ENCODE measurements at places on chromosomes 2 and 18.
A peak's percentile ranks its signal among the peaks of the same experiment; 100 is the strongest.

- no peak for DNase-seq
Observed at GRCh38 chr2:143375384-143375880, 246.2 kb downstream of the ARHGAP15 start.

DNA sequence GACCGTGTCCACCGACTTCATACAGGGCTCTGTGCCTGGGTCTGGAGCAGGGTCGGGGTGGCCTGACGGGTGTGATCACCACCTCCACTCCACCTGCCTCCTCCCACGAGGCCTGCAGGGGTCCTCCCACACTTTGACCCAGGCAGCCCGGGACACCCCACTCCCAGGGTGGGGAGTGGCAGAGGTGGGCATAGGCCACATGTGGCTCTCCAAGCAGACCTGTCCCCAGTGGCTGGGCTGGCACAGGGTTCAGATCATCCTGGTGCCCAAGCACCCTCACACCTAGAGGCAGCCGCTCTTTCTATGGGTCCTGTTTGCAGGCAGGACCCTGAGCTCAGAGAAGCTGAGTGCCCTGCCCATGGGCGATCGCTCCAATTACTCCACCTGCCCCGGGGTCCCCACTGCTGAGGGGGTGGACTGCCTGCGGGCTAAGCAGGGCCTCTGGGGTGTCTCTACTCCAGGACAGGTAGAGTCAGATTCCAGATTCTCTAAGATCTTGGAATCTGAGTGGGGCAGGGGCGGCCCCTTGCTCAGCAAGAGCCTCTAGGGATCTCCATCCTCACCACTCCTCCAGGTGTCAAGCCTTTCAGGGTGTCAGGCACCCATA is 1.4 kb downstream of the NEURL3 start:
- DNase-seq = no peak

DNA sequence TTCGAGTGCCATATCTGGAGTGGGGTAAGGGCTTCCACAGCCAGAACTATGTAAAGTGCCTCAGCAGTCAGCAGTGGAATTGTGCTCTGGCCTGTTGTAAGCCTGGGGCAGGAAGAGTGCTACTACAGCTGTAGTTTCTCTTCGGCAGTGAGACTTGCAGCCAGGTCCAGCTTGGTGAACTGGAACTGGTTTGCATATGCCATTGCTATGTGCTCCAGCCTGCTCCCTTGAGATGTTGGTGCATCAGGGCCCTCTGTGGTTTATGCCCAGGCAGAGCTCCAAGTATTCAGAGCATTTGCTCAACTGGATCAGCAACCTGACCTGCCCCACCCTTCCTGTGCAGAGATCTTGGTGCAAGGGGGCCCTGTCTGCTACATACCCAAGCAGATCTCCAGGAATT is 47.8 kb downstream of the ZNF804A start:
- DNase-seq = no peak

DNA sequence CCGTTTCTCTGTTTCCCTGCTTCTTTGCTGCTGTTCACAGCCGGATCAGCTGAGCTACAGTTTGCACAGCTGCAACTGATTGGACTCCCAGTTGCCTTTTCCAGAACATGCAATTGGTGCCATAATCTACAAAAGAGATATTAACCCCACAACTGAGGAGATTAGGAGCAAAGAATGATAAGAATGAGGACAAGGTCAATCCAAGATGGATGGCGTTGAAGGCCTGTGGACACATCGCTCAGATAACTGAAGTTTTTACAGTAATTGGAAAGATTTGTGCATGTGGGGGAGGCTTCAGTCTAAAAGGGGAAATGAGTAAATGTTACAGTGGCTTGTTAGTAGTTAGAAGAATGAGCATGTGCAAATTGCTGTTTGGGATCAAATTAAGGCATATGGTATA is 263.2 kb downstream of the TGIF1 start:
- DNase-seq = no peak

- DNase-seq = peak; percentile 85
Observed at GRCh38 chr2:68828887-68829708, 42.1 kb downstream of the BMP10 start.

GRCh38 chr2:41933585-41934320 is 114.1 kb upstream of the PKDCC start:
- no peak for DNase-seq

DNA sequence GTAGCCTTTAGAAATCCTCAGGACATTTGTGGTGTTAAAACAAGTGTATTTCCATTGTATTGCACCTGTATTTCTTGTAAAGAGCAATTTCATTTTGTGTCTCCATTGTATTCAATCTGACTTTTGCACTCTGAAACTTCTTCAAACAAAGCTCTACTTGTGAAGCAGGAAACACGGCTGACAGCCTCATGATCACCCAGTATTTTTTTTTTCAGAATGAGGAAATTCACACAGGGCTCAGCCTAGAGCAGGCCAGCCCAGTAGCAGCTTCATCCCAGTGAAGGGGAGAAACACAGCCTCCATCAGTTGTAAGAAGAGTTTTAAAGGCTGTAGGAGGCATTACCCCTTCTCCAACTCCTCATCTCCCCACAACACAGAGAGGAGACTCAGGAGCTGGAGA is 175.9 kb upstream of the KLHL29 start:
- DNase-seq = no peak

DNA sequence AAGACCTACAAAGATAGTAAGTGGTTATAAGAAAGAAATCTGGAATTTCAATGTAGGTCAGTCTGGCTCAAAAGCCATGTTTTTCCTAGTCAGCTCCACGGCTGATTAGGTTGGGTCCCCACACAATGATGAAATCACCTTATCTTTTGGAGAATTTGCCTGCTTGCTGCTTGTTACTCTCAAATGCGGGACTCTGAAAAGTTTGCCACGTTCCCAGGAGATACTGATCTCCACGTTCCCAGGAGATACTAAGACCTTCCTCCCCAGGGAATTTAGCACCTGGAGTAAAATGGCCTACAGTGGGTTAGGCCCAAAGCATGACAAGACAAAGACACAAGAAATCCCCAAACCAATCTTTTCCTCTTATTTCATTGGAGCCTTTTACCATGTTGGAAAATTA is 449.6 kb downstream of the TNS1 start:
- no peak for DNase-seq

DNA sequence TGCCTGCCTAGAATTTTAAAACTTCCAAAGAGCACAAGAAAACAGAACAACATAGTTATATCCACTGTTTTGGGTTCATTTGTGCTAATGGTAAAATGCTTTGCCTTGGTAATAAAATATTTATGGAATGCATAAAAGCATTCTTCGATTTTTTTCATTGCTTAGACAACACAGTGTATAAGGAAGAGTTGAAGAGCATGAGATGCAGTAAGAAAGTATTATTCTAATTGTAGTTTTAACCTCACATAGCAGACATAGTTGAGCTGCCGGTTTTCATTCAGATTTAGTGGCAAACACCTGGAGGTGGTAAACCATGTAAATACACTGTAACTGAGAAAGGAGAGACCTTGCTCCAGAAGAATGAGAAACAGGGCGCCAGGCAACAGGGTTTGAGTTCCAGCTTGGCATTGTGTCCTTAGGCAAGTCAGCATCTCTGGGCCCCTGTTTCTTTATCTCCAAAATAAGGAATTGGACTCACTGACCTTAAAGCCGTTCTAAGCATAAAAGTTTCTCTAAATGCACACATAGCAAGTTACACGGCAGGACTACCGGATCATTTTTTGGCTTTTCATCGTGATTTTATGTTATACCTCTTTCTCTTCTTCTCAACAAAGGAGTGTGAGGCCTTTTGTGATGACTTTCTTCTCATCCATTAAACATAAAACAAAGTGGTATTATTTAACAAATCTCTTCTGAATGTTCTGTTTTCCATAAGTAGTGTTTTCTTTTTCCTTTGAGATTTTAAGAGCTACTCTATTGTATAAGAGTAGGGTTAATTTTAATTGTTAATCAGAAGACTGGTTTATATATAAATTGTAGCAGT is 7.9 kb downstream of the UGP2 start:
- DNase-seq = no peak

DNA sequence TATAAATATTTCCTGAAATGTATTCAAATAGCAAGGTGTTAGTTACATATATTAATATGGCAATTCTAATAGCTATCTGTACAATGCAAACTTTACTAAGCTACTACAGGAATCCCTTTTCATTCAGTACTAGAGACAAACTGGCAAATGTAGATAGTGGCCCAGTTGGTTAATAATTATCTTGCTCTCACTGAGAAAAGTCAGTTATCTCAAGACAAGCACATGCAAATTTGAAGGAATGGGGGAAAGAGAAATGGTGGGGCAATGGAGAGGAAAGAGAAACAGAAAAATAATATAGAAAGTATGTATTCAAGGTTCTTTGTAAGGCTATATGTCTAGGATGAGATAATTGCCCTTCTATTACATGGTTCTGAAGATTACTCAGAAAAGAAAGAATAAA is 280.0 kb downstream of the FIGN start:
- DNase-seq = no peak

DNA sequence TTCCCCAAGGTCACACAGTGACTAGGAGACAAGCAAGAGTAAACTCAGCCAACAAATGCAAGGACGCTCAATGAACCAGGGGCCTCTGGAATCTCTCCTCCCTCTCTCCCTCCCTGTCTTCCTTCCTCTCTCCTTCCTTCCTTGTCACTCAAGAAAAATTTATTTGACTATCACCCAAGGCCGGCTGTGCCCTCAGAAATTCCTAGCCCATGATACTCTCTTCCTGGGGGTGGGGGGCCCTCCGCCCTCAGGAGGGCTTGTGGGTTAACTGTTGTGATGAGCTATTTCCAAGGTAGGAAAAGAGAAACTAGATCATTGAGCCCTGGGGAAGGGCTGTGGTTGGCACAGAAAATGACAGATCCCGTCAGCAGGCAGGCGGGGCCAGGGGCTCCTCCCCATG is 21.7 kb downstream of the INHBB start:
- DNase-seq = no peak

DNA sequence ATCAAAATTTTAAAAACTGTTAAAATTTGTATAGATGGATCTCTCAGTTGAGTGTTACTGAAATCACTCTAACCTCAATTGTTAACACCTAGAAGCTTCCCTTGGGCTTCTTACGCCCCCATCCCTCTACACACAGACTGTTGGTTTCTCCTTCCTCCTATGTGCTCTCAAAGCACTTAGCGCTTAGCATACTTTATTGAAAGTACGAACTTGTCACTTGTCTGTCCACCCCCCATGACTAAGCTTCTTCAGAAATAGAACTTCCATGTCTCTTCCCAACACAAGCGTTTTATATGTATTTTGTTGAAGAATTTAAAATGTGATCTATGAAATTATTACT is 441 bp downstream of the MPHOSPH10 start:
- DNase-seq = no peak

DNA sequence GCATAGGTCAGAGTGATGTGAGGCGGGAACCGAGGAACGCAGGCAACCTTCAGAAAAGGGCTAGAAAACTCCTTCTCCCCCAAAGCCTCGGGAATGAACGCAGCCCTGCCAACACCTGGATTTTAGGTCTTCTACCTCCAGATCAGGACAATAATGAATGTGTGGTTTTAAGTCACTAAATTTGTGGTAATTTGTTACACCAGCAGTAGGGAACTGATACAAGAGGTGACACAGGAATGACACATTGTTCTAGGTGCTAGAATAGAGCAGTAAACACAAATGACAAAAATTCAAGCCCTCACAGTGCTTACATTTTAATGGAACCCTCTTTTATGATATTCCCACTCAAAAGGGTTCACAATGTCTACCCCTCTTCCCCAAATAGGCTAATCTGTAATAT is 39.2 kb upstream of the EML4 start:
- no peak for DNase-seq

DNA sequence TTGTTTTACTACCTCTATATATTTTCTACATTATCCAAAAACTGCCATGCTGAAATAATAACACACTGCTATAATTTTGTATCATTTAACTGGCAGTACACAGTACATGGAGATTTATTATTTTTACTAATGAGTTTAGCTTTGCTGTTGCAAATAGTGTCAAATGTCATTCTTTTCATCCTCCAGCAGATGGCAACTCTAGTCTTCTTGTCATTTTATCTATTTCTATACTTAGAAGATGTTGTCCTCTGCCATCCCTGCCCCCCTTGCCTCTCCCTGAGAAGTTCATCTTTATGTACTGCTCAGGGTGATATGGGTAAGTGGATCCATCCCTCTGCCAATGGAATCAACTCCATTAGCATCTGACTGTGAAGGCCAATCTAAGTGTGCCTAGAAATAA is 21.7 kb upstream of the LRRTM1 start:
- DNase-seq = no peak

Data from mesothelial cell of epicardium (in vitro differentiated cells).